Stimulated activated CD4-positive, alpha-beta T cell treated with anti-CD3 and anti-CD28 coated beads, Interleukin-4, amount 100 ng/mL, for 48 hours (primary cell): ENCODE measurements at places on chromosomes 2 and 18.

GRCh38 chr2:171297956-171298355 lies 135.8 kb downstream of the METTL8 start:
- no peak for DNase-seq

- no peak for DNase-seq
Measured at GRCh38 chr18:6441200-6441599, 26.5 kb upstream of the L3MBTL4 start.

- no peak for DNase-seq
Measured at GRCh38 chr2:42332575-42332974, 28.4 kb downstream of the COX7A2L start.

GRCh38 chr2:148813603-148814065 lies 61.4 kb upstream of the KIF5C start:
- DNase-seq, result peak; percentile 73

DNA sequence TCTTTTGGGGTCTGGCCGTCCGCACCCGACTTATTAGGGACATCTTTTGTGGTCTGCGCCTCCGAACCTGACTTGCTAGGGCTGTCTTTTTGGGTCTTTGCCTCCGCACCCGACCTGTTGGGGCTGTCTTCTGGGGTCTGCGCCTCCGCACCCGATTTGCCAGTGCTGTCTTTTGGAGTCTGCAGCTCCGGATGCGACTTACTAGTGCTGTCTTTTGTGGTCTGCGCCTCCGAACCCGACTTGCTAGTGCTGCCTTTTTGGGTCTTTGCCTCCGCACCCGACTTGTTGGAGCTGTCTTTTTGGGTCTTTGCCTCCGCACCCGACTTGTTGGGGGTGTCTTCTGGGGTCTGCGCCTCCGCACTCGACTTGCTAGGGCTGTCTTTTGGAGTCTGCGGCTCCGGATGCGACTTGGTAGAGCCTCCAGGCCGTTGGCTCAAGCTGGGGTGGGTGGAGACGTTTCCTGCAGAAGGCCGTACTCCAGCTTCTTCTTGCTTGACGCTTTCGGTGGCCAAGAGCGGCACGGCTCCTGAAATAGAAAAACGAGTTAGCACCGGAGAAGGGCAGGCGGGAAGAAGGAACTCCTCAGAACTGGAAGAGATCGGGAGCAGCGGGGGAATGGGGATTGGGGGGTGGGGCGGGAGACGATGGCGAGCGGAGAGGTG lies 498 bp downstream of the TGOLN2 start:
- peak; percentile 45 for DNase-seq

- DNase-seq, result no peak
Measured at GRCh38 chr2:173150087-173150486, 74.4 kb downstream of the MAP3K20 start.

- no peak for DNase-seq
Measured at GRCh38 chr2:56316011-56316410, 132.2 kb downstream of the CCDC85A start.

DNA sequence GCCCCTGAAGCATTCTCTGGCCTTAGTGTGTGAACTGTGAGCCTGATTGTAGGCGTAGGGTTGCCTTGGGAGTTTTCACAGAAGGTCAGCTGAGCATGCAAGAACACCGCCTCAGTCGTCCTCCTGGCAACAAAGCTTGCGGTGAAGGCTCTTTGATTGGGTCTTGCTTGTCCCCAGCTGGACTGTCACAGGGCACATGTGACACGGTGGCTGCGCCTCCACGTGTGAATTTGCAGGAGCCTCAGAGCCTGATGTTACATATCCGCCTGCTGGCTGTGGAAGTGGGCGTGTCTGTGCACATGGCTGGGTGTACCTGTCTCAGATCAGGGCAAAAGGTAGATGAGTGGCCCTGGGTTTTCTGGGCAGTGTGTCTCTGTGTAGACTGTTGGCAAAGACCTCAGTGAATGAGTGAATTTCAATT lies 228.7 kb downstream of the HAUS1 start:
- no peak for DNase-seq

GRCh38 chr2:191190435-191190834 lies 39.6 kb upstream of the STAT4 start:
- no peak for DNase-seq

GRCh38 chr2:120939595-120940318 lies 204.1 kb downstream of the GLI2 start:
- no peak for DNase-seq

GRCh38 chr2:26772064-26773001 lies 8.2 kb downstream of the SLC35F6 start:
- no peak for DNase-seq

- no peak for DNase-seq
Measured at GRCh38 chr2:140270224-140270623, 1490.0 kb upstream of the NXPH2 start.

DNA sequence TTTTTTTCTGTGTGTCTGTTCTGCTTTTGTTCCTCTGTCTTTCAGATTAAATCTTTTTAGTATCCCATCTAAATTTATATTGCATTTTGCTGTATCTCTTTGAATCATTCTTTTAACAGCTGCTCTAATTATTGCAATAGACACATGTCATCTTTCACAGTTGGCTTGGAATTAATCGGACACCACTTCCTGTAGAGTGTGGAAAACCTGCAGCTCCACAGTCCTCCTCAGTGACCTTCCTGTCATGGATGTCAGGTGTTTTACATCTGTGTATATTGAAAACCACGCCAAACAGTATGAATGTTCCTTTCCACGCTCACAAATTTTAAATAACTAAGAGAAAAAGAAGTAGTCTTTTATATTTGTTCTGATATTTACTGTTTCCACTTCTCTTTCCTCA lies 135.3 kb downstream of the PXDN start:
- DNase-seq, result no peak

DNA sequence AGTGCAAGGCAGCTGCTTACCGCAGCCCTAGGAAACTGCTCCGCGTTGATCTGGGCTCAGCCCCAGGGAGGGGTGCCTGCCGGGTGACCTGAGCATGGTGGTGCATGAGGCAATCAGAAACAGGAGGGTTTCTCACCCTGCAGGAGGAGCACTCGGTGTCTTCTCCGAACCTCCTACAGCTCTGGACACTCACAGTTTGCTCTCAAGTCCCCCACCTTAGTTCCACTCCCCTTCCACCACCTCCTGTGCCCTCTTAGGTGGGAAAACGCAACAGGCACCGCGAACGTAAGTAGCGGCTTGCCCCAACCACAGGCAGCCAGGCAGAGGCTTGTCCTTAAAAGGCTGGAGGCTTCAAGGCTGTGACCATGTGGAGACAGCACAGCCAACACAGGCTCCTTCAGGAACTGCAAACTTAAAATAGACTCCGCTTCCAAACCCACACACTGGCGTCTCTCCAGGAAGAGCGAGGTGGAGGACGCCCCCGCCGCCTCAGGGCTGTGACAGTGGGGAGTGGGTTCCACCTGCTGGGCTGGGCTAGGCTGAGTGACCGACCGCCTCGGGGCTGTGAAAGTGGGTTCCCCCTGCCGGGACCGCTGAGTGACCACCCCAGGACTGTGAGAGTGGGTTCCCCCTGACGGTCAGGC lies 71.6 kb downstream of the NDUFA10 start:
- DNase-seq, result no peak

GRCh38 chr18:13725566-13726231 lies 659 bp downstream of the FAM210A start:
- DNase-seq, result no peak

DNA sequence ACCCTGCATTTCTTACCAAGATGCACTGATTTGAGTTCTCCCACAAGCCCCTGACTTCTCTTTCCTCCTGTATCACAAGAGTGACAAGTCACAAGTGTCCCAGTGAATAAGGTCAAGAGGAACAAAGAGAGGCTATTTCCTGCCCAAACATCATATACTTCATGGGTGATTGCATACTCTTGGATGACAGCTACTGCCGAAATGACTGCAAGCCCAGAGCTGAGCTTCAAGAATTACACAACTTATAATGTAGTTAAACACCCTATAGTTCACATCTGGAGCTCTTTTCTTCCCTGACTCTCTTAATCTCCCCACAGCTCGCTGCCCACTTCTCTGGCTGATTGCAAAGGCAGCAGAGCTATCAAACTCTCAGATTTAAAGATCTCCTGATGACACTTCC lies 289.7 kb upstream of the PARD3B start:
- DNase-seq, result no peak

- DNase-seq, result no peak
Measured at GRCh38 chr2:191222952-191223351, 22.3 kb upstream of the MYO1B start.

GRCh38 chr2:240182001-240182400 lies 41.5 kb upstream of the OTOS start:
- no peak for DNase-seq

DNA sequence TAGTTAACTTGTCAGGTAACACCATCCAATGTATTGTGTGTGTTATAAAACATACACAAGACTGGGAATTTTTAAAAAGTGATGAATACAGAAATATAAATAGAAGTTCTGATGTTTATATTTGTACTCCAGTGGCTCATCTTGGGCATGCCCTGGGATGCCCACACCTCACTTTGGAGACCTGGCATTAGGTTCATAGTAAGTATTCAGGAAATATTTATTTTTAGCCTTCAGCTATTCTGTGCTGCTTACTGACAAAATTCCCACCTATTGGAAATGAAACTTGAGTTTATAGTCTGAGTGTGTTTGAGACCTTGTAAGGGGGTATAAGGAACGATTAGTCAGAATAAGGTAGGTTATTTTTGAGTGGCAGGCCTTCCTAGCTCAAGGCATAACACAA lies 67.5 kb downstream of the MYO1B start:
- DNase-seq, result no peak

GRCh38 chr18:53644799-53645471 lies 579.5 kb downstream of the MBD2 start:
- no peak for DNase-seq

GRCh38 chr2:202355993-202356505 lies 20.1 kb upstream of the BMPR2 start:
- DNase-seq, result no peak

- DNase-seq, result no peak
Measured at GRCh38 chr2:179720173-179720772, 141.1 kb downstream of the ZNF385B start.

DNA sequence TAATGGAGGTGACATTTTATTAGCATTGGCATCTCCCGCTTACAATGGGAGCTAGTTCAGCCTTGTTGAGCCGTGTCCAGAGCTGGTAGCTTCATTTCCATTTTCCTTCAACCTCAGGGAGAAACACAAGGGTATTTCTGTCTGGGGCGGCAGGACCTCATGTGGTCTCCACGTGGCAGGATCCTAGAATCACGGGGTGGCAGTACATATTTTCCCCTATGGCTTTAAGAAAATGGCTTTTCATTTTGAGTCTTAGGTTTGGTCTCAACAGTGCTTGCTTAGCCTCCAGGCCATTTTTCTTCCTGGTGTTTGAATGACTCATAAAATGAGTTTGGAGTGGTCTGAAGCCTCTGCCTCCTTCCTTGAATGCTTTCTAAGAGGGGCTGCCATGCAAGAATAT lies 20.3 kb downstream of the CABLES1 start:
- DNase-seq, result no peak

DNA sequence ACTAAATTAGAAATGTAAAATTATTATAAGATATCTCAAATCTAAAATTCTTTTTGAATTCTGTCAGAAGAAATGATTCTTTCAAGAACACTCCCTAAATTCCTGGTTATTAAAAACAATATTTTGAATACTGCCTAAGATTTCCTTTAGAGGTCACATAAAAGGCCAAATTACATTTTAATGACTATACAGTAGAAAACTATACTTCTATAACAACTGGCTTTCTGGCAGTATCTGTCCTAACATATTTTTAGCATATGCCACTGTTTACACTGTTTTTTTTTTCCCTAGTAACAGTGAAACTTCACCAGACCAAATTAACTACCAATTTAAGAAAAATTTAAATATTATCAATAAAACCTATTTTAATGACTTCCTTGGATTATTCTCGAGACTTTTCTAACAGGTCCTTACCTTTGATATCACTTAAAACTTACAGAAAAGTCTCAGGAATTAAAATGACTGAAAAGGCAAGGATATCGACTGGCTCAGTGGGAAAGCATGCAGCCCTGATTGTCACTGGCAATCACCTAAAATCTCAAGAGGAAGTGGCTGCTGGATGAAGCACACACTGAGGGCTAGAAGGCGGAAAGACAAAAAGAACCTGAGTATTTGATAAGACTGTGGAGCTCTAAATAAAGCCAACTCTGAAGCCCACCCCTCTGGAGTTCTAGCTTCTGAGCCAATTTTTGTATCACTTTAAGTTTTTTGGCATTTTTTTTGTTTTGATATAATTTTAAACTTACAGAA lies 59.6 kb downstream of the SPIRE1 start:
- no peak for DNase-seq

GRCh38 chr18:48831113-48831759 lies 119.5 kb downstream of the SMAD7 start:
- DNase-seq, result no peak

- no peak for DNase-seq
Measured at GRCh38 chr2:155846259-155846658, 486.3 kb downstream of the NR4A2 start.

- no peak for DNase-seq
Measured at GRCh38 chr2:5538772-5539171, 153.4 kb upstream of the SOX11 start.

DNA sequence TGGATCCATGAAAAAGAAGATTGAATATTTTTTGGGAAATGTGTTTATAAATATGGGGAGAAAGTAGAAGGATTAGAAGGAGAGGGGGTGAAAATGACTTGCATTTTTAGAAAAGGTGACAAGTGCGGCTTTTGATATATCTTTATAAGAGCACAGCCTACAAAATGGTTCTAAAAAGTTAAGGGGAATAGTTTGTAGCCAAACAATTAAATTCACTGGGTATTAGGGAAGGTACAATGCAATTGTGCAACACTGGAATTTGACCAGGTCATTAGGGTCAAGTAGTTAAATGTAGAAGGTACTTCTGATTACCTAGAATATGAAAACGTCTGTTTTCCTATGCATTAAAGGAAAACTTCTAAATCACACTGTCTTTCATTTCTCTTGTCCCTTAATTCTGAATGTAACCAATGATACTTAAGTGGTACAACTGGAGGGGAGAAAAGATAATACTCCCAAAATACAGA lies 44.5 kb upstream of the SERTAD2 start:
- no peak for DNase-seq

- DNase-seq, result peak; percentile 7
Measured at GRCh38 chr2:239433777-239434403, 33.1 kb upstream of the HDAC4 start.

- DNase-seq, result no peak
Measured at GRCh38 chr2:218329027-218329825, 27.4 kb upstream of the CATIP start.

DNA sequence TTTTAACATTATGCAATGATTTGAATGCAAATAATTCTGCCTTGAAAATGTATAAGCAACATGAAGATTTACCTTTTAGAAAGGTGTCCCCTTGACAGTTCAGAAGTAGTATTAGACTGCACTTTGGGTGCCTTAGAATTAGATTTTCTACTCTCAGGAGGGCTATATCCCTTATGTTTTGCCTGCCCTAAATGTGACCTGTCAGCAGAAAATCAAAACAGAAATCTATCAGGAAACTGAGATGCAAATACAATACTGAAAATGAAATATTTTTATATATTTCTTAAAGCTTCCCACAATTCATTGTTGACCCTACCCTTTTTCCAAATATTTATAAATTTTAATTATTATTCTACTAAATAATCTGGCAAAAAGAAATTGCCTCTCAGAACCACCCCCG lies 61.5 kb downstream of the TRIP12 start:
- no peak for DNase-seq
